ENCODE measurements at places on chromosomes 6 and 20.

DNA sequence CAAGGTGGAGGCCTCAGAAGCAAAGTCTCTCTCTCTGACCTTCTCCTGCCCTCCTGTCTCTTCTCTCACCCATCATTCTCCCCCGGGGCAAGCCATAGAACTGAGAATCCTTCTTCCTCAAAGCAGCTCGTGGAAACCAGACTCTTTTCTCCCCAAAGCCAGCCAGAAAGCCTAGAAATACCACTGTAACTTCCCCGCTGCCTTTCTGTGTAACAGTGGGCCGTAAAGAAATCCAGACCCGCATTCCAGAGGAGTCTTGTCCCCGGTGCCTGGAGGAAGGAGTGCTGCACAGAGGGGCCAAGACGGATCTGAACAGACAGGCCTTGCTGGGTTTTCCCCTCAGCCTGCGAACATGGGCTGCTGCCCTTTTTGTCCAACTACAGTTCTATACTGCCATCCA, 977 bp upstream of the SLC22A2 start:
- DNase-seq, result no peak

DNA sequence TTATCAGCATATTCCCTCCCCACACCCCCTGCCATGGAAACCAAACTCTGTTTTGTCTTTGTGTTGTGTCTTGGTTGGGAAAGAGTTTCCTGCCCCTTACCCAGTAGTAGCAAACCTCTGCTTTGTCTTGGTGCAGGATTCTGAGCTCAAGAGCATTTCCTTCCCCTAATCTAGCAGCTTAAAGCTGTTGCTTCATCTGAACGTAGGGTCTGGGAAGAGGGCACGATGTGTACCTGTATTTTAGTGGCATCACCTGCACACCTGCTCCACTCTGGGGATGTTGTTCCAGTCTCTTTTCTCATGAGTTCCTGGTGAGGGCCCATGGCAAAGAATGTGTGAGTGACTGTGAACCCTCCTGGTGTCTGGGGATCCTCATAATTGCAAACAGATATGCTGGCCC, 164.7 kb downstream of the SCP2D1 start:
- no peak for DNase-seq

GRCh38 chr6:149586149-149586548, 20.0 kb downstream of the GINM1 start:
- DNase-seq, result no peak

DNA sequence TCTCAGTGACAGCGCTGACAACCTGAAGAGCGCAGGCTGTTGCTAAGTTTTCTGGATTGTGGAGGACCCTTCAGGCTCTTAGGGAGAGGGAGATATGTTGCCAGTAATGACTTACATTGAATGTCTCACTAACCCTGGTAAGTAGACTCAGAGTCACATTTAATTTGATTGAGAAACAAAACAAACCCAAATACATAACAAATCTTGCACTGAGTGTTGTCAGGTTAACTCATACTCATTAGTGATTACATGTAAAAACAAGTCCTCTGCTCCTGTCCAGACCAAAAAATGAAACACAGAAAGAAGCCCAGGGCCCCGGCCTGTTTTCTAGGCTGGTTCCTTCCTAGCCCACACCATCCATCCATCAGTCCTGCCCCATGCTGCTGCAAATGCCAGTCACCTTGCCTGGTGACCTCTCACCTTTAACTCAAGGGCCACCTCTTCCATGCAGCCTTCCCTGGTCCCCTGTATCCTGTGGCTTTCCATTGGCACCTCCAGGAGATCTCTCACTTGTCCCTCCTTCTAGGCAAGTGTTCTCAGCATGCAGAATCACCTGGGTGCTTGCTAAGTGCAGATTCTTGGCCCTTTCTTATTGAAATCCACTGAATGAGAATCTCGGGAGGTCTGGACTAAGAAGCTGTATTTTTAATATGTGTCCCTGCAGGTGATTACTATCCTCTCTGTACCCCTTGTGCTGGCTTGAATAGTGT, 34.7 kb upstream of the ERVFRD-1 start:
- DNase-seq, result no peak

DNA sequence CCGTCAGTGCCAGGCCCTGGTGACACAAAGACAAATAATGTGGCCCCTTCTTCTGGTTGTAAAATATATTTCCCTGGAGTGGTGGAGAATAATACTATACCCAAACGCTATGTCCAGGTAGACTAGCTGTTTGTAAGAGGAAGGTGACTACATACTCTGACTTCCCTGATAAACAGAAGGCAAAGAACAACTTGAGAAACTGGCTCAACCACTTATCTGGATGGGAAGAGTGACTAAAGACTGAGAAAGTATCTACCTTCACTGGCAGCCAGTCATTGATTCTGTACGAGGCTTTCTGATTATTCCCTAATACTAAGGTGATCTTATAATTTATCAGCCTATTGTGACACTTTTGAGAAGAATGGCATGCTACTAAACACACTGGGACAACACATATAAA, 569.7 kb downstream of the EPHA7 start:
- no peak for DNase-seq

- DNase-seq, result no peak
These were observed 493.1 kb downstream of the BTBD3 start for GRCh38 chr20:12410783-12411182.

GRCh38 chr6:100342830-100343229, 121.9 kb downstream of the SIM1 start:
- DNase-seq, result no peak

- DNase-seq, result no peak
These were observed 3.1 kb upstream of the CCDC167 start for GRCh38 chr6:37502703-37503291.

DNA sequence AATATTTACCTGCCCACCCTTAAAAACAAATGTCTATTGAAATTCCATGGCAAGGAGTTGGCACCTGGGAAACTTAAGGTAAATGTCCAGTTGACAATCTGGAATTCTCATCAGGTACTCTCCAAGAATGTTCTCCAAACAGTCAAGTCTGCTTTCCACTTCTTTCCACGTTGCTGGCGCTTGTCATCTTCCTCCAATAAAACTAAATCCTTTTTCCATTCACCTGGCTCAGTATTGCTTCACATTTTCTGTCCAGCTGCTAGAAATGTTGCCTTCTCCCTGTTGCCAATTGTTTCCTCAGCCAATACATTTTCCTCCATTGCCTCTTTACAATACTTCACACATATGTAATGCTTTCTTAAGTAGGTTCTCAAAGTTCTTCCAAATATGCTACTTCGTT, 1288.1 kb upstream of the MAP3K7 start:
- no peak for DNase-seq

DNA sequence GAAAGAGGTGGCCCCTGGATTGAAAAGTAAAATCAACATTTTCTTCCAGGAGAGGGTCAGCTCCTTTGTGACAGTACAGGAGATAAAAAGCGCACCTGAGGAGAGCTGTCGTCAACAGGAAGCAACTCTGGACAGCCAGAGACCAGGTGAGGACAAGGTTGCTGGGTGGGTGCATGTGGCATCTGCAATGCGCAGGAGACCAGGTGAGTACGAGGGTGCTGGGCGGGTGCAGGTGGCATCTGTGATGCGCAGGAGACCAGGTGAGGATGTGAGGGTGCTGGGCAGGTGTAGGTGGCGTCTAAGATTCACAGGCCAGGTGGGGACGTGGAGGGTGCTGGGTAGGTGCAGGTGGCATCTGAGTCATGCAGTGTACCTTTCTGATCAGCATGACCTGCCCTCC, 38.4 kb downstream of the WDR27 start:
- no peak for DNase-seq

DNA sequence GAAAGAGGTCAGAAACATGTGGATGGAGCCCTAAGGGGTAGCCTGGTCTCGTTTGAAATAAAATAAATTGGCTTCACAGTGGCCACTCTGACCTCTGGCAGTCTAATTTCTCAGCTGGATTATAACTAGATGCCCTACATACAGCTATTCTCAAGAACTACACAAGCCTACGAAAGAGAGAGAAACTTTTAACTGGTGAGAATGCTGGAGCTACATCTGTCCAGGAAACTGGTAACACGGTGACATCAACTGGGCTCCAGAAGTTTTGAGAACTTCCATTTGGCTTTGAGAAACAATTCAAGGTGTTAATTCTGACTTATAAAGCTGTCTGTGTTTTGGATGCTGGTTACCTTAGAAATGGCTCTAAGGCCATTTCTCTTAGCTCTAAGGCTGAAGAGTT, 187.3 kb upstream of the TENT5A start:
- DNase-seq, result no peak

DNA sequence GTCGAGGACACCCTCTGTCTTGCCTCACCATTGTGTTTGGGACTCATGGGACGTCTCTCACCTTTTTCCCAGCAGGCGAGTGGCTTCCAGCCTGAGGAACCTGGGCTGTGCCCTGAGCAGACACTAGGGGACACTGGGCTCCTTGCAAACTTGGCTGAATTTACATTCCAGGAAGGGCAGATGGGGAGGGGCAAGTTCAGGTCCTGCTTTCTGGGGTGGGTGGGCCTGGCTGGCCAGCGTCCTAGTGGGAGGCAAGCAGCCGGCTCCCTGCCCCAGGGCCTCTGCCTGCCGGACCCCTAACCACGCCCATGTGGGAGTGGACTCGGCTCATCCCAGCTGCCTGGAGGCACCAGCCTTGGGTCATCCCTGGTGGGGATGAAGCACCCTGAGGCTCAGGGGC, 48.2 kb upstream of the MLN start:
- DNase-seq, result no peak

DNA sequence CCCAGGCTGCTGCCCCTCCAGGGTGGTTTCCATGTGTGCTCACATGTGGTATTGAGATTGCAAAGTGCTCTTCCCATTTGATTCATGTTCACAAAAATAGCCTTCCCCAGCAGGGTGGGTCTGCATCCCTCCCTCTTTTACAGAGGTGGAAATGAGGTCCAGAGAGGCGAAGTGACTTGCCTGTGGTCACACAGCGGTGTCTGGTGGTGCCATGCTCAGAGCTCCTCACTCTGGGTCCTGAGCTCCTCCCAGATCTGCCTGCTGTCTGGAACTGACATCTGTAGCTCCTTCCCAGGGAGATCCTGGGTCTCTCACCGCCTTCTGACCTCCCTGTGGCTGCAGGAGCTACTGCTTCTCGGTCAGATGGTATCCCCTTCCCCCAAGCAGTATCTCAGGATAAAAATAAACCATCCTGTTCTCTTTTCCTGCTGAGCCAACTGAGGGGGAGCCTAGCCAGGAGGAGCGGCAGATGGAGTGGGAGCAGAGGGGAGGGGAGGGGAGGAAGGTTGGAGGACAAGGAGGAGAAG, 11.9 kb downstream of the CD40 start:
- DNase-seq, result no peak

GRCh38 chr6:42075159-42075838, 25.0 kb downstream of the TAF8 start:
- DNase-seq, result no peak

- no peak for DNase-seq
These were observed 284.3 kb upstream of the IRAK1BP1 start for GRCh38 chr6:78583079-78583478.

DNA sequence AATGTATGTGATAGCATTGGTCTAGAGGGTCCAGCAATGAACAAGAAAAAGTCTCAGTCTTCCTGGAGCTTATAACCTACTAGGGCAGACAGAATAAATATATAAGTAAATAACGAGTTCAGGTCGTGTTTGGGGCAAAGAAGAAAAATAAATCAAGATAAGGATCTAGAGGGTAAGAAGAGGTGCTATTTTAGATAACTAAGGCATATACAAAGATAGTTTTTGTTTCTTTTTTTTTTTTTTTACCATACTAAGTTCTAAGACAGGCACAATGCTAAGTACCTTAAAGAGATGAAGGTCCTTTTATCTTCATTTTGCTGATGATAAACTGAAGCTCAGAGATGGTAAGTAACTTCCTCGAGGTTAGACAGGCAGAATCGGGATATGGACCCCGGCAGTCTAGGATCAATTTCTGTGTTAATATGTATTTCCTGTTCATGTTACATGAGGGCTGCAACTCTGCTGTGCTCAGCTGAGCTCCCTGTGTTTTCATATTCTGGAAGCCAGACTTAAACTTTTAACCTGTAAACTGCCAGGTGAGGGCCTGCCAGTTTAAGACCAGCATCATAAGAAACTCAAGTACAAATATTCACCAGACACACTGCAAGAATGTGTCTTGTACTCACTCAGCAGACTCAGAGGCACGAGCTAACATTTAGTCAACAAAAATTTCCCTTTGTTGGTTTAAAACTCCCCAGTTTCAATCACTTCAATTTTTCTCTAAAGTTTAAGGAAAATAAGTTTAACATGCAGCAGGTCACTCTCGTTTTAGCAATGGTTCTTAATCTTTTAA, 23.3 kb downstream of the SESN1 start:
- no peak for DNase-seq

DNA sequence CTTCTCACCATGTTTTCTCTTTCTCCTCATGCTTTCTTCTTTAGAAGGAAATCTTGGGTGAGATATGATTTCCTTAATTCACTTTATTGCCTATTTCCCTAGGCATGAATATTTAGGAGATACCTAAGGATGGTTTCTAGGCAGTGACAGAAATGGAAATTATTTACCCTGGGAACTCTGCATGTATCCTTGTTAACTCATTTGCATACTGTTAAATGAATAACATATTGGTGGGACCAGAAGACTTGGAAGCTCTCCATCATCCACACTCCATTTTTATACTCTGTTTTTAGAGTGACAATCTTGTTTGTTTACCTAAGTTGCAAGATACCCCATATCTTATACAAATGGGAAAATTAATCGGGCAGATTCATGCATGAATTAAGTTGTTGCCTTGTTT, 285.7 kb downstream of the RNF144B start:
- no peak for DNase-seq

DNA sequence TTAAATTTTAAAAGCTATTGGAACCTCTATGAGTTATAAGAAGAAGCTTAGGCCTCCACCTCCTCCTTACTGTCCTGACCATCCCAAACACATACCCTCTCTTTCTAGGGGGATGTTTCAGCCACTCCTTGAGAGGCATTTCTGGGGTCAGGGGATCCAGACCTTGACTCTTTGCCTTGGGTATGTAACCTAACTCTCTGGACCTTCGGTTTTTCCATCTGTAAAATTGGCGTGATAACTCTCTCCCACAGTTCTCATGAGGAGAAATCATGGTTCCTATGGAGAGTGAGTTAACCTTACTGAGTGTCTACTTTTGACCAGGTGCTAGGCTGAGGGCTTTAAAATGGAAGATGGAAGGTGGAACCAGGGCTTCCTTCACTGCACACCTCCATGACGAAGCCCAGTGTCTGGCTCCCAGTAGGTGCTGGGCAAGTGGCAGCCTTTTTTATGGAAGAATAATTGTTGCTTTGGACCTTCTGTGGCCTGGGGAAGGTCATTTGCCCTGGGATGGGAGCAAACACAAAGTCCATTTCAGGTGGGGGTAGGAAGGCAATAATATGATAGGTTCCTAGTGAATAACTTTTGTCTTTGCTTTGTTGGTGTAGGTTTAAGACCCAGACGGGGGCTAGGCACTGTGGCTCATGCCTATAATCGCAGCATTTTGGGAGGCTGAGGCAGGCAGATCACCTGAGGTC, 18.4 kb downstream of the FOXP4 start:
- no peak for DNase-seq

DNA sequence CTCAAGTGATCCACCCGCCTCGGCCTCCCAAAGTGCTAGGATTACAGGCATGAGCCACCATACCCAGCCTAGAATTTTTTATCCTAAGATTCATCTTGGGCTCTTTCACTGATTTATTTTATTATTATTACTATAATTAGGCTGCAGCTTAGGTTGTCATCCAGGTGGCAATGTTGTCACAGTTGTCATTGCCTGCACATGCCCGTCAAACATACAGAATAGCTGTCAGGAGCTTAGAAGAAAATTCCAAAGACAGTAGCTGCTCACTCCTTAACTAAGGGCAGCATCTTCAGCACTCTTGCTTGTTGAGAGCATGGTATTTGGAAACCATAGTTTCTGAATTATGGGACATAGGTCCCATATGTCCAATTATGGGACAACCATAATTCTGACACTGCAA, 334.9 kb upstream of the AGPAT4 start:
- no peak for DNase-seq

GRCh38 chr6:143782481-143782880, 60.7 kb upstream of the LTV1 start:
- DNase-seq, result no peak
